Glutamatergic neuron (in vitro differentiated cells): ENCODE measurements at places on chromosomes 5 and 9.

DNA sequence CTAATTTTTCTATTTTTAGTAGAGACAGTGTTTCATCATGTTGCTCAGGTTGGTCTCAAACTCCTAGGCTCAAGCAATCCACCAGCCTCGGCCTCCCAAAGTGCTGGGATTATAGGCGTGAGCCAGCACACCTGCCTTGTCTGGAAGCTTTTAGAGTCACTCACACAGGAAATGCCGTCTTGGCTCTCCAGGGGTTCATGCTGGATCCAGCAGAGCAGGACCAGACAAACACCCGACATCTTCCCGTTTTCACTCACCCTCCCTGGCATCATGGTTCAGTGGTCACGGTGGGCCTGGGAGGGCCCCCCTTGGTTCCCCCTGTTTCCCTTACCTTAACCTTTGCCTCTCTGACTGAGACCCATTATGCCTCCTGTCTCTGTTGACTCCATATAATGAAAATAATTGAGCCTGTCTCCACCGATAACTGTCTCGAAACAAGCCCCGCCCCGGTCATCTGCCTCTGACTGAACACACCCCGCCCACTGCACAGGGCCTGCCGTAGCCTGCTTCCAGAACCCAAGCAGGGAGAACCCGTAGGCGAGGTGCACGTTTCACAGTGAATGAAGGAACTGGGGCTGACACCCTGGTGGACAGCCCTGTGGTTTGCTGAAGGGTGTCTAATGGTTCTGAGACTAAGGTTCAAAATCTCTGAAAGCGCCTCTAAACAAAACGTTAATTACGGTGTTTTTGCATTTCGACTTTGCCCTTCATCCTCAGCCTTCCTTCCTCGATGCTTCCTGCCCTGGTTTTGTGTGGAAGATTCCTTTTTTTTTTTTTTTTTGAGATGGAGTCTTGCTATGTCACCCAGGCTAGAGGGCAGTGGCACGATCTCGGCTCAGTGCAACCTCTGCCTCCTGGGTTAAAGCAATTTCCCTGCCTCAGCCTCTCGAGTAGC lies 39.7 kb upstream of the SPRY4 start:
- DNase-seq, result peak; percentile 63

DNA sequence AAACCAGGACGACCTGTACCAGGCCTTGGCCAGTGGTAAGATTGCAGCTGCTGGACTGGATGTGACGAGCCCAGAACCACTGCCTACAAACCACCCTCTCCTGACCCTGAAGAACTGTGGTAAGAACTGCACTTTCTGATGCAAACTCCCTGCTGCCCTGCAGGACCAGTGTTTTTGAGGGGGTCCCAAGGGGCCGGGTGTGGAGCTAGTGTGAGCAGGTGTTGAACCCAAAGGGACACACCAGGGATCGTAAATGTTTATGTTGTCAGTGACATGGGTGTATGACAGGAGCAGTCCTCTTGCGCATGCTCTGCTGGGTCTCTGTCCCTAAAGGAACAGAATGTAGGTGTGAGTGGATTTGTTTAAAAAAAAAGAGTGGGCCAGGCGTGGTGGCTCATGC lies 9.5 kb downstream of the GRHPR start:
- no peak for DNase-seq

DNA sequence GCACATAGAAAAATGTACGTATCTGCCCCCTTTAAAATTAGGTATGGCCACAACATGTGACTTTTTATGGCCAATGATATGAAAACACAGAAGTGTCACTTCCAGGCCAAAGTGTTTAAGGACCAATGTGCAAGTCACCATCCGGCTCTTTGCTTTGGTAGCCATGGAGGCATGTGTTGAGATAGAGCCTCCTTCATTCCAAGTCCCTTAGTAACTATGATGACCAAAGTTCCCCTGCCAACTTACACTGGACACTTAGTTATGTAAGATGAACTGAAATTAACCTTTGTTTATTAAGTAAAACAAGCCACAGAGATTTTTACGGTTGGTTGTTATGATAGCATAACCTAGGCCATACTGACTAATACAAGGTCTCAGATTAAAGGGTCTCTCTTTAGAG lies 51.0 kb downstream of the FBN2 start:
- no peak for DNase-seq

DNA sequence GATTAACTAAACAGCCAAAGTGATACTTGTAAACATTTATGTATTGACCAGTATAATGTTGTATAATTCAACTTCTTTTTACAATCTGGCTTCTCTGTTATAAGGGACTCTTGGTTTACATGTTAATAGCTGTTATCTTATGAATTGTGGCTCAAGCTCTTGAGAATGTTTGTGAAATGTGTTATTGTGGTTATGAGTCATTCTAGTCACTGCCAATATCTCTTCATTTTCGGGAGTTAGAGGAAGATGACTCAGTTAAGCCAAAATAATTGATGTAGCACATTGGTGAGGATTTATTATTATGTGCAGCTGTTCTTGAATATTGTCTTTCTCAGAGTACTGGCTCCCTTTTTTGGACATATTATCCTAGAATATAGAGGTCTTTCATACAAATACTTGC lies 655.2 kb upstream of the RIOK2 start:
- DNase-seq, result no peak

GRCh38 chr5:34653708-34654107 lies 2.4 kb upstream of the RAI14 start:
- DNase-seq, result no peak

GRCh38 chr9:95127249-95128176 lies 190.0 kb downstream of the FANCC start:
- DNase-seq, result peak; percentile 92

- DNase-seq, result no peak
Measured at GRCh38 chr5:108924457-108924961, 176.8 kb downstream of the FER start.

DNA sequence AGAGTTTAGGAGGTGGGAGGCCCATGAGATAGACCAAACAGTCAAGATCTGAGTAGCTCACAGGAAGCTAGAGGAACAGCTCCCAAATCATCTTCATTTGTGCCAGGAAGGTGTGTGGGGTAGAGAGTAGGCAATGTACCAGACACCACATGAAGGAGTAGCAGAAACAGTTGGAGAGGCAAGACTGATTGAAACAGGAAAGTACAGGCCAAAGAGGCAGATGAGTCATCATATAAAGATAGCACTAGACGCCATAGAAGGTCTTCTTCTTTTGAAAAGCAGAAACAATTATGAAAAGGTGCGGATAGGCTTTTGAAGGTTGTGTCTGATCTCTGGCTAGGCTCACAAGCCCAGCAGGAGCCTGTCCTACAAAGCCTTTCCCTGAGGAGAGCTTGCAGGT lies 62.7 kb upstream of the PALM2AKAP2 start:
- DNase-seq, result no peak

DNA sequence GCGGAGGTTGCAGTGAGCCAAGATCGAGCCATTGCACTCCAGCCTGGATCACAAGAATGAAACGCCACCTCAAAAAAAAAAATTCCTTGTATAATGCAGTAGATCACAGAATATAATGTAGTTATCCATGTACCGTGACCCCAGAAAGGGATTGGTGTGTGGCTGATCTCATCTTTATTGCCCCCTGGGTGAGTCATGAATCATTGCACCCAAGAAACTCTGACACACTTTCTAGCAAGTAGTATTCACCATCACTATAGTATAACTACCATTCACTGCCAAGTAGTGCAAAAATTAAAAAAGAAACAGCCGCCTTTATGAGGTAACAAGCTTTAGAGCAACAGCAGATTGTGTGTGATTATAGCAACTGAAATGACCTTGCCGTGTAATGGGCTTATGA lies 23.7 kb upstream of the ANKH start:
- no peak for DNase-seq

DNA sequence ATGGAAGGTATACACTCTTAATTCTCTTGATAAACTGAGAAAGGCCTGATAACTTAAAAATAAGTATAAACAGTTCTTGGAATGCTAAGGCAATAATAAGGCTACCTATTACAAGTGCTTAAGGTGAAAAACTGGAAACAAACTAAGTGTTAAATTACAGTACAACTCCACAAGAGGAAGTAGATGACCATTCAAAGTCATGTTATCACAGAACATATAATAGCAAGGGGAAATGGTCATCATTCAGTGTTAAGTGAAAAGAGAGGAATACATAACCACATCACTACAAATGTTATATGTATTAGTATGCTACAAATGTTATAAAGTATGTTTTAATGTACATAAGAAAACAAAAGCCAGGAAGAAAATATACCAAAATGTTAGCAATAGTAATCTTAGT lies 135.9 kb downstream of the CCDC192 start:
- DNase-seq, result no peak

- DNase-seq, result no peak
Measured at GRCh38 chr9:16693616-16694015, 176.9 kb downstream of the BNC2 start.

GRCh38 chr9:70389621-70390266 lies 24.7 kb downstream of the KLF9 start:
- DNase-seq, result no peak

DNA sequence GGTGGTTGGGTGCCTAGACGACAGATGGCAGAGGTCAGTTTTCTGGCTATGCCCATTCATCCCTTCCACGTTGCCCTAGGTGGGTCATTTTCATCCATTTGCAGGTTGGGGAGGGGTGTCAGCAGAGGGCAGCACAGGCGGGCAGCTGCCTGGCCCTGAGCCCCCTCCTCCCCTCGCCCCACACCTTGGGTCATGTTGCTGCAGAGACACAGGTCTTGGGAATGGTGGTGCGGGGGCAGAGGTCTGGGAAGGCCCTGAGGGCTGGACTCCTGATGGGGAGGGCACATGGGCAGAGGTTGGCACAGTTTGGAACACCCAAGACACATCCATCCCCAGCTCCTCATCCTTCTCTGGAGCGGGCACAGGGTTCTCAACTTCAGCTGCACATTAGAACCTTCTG lies 103.2 kb upstream of the LMX1B start:
- peak; percentile 13 for DNase-seq

- DNase-seq, result no peak
Measured at GRCh38 chr9:20284601-20285289, 337.6 kb downstream of the MLLT3 start.

DNA sequence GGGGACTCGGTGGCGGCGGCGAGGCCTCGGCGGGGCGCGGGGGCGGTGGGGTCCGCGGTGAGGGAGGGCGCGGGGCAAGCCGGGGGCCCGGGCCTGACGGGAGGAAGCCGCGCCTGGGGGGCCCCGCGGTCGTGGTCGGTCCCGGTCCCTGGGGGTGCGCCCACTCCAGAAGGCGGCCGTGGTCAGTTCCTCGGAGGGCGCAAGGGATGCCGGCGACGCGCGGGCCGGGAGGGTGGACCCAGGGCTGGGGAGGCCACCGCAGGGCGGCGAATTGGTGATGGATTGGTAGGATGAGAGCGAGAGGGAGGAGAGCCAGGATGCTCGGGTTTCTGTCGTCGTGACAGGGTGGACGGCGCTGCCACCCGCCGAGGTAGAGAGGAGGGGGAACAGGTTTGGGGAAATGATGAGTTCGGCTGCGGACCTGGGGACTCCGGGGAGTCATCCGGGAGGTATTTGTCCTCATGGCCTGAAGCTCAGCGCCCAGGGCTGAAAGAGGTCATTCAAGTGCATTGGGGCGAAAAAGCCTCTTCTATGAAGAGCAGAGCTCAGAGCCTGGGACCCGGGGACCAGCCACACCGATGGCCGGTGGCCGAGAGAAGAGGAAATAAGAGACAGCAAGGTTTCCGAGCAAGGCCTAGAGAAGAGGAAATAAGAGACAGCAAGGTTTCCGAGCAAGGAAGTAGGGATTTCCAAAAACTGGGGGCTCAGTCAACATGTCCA lies 557 bp downstream of the GNG10 start:
- DNase-seq, result peak; percentile 55

- DNase-seq, result no peak
Measured at GRCh38 chr9:135647884-135648283, 8.5 kb upstream of the GLT6D1 start.

- peak; percentile 13 for DNase-seq
Measured at GRCh38 chr5:475704-476101, 32.7 kb downstream of the EXOC3 start.

GRCh38 chr5:179454356-179454755 lies 96.0 kb upstream of the RUFY1 start:
- no peak for DNase-seq

DNA sequence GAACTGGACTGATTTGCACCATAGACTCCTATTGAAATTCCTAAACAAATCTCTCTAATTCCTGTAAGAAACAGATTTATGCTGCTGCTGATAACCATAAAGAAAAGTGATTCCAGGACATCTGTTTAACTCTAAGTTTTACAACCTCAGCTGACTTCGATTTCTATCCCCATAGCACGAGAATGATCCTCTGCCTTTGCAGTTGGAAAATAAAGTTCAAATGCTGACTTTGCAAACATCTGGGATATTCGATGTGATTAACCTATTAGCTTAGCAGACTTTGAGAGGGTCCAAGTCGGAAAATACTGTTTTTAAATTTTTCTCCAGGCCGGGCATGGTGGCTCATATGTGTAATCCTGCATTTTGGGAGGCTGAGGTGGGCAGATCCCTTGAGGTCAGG lies 247.3 kb downstream of the PSAT1 start:
- DNase-seq, result no peak

DNA sequence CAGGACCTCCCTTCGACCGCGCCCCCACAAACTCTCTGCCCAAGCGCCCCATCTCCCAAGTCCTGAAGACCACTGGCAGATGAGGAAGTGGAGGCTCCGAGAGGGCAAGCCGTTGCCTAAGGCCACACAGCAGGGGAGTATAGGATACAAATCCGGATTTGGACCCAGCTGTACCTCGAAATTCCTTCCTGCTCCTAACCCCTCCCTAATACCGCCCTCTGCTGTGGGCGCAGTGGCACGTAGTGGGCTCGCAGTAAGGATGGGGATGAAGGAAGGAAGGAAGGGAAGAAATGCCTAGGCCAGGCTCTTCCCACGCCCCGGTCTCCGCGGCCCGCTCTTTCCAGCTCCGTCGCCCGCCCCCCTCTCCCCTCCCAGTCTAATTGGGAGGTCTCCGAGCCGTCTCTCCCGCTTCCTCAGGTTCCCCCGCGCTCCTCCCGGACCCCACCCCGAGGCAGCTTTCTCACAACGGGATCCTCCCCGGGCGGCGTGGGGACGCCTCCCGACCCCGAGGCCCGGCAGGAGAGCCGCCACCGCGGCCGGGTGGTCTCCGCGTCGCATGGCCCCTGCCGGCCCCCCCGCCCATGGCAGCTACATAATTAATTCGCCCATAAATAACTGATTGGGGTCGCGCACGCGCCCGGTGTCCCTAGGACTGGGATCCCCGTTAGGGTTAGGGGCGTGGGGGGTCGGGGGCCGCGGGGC lies 138.9 kb downstream of the C9orf50 start:
- DNase-seq, result no peak

DNA sequence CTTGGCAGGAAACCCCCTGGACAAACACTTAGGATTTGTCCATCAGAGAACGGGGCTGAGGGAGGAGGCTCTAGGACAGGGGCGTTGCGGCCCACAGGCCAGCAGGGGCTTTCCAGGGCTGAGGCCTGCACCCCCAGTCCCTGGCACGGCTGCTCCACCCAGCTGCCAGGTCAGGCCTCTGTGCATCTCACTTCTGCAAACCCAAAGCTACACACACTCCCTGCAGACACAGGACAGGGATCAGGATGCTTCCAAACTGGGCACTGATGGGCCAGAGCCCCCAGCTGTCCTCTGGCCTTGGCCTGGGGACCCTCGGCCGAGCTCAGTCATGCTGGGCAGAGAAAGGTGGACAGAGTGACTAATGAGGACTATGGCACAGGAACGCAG lies 106.2 kb upstream of the SARDH start:
- DNase-seq, result no peak
